ENCODE measurements at places on chromosomes 13 and 19. TPM values are rescaled to one million over a fixed set of nuclear protein-coding genes. Genes with fewer than 3 reads are reported as not detected.

CBARP gene
- total RNA-seq: 10.4 TPM

SLC5A5 gene
- total RNA-seq: not detected

PRODH2 gene
- not detected for total RNA-seq

KRTDAP gene
- 3.3 TPM for total RNA-seq

NOTCH3 gene
- total RNA-seq: 204 TPM

ZNF836 gene
- total RNA-seq: 21.2 TPM

IGSF23 gene
- not detected for total RNA-seq

NXNL1 gene
- total RNA-seq: not detected

CFAP97D2 gene
- total RNA-seq: not detected

DNA sequence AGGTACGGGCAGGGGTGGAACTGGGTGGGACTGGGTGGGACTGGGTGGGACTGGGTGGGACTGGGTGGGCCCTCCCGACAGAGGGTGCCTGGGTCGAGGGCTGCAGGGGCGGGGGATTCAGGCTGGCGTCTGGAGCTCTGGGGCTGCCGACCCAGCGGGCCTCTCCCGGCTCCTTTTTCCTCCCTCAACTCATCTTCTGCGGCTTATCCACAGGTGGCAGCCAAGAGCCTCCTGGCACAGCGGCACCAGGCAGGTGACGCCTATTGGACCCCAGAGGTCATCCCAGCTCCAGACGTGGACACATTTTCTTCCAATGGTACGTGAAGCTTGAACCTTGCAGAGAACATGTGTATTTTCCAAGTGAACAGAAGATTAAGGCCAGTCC is 533 bp downstream of the ZNF544 start:
- peaks cover 54% of the 10 kb centered on the region for H3K36me3 ChIP-seq
- peak overlapping the region; percentile 93 for H3K4me3 ChIP-seq
- peak overlapping the region; percentile 97 for H3K27ac ChIP-seq
- no peaks in the 10 kb centered on the region for H3K27me3 ChIP-seq
- H3K4me1 ChIP-seq: peaks cover 20% of the 10 kb centered on the region
- DNase-seq: no peak

DNA sequence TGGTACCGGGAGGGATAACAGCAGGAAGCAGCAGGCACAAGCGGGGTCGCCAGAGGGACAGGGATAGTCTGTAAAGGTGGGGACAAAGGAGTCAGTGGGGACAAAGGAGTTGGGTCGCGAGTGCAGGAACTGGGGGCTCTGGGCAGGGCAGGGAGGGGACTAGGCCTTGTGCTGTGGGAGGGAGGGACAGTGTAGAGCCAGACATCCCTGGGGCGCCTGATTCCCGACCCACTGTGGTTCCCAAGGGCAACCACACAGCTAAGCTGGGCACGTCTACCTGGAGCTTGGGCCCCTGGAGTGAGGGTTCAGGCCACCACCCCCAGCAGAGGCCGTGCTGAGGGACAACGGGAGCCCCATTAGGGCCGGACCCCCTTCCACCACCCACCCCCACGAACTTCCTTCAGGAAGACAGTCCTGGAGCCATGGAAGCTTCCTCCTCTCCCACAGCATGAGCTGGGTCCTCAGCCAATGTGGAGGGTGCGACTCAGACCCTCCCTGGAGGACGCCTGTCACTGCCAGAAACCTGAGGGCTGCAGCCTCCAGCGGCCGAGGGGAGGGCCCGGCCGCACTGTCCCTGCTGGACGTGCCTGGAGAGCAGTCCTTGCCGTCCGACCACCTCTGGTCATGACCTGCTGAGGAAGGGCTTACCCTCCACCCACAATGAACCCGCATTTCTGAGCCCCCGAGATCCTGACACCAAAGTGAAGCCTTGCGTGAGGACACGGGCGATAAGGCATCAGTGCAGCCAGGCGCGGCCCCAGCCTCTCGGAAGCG is 77.9 kb downstream of the SPACA7 start:
- no peak overlapping the region for H3K4me3 ChIP-seq
- DNase-seq: no peak
- H3K27ac ChIP-seq: no peak overlapping the region

DNA sequence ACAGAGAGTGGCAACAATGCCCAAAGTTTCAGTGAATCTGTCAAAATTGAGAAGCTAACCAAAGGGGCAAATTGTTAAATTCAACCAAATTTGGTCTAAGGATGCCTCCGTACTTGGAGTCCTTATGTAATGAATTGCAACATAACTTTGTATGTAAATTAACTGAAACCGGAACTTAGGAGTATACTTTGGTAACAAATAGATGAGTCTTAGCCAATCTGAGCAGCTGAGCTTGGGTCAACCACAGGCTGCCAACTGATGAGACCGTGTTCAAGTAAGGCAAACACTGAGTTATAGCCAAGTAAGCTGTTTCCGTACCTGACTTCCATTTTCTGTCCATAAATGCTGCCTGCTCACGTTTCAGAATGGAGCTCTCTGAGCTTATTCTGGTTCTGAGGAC is 5.3 kb downstream of the VWA8 start:
- no peak overlapping the region for H3K27ac ChIP-seq
- H3K36me3 ChIP-seq: no peaks in the 10 kb centered on the region
- H3K4me3 ChIP-seq: no peak overlapping the region
- no peak for DNase-seq

DNA sequence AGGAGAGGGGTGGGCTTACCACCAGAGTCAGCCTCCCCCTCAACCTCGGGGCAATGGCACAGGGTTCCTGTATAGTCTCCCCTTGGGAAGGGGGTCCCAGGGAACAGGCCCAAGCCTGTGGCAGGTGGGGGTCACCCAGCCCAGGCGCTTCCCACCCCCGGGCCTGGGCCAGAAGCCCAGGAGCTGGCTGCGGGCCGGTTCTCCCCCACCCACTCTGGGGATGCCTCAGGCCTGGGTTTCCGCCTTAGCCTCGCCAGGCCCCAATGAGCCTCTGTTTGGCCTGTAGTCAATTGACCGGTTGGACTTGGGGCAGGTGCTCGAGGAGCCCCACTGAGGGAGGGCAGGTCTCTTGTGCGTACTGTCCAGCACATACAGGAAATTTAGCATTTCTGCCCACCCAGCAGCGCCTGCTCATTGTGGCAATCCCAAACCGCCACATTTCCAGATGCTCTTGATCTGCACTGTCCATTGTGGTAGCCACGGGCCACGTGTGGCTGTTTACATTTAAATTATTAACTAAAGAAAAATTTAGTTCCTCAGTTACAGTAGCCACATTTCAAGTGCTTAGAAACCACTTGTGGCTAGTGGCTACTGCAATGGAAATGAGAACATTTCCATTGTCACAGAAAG is 9.9 kb downstream of the LYL1 start:
- peaks cover 5% of the 10 kb centered on the region for H3K36me3 ChIP-seq
- H3K27ac ChIP-seq: peak overlapping the region; percentile 95
- no peak overlapping the region for H3K4me3 ChIP-seq
- no peak for DNase-seq

- no peak overlapping the region for H3K4me3 ChIP-seq
- no peaks in the 10 kb centered on the region for H3K36me3 ChIP-seq
- peaks cover 5% of the 10 kb centered on the region for H3K4me1 ChIP-seq
- DNase-seq: no peak
Observed at GRCh38 chr19:4593409-4593851, 33.9 kb upstream of the SEMA6B start.

- H3K4me3 ChIP-seq: peak overlapping the region; percentile 70
- peaks cover 83% of the 10 kb centered on the region for H3K27me3 ChIP-seq
- H3K4me1 ChIP-seq: peaks cover 15% of the 10 kb centered on the region
- DNase-seq: no peak
- no peaks in the 10 kb centered on the region for H3K36me3 ChIP-seq
- H3K27ac ChIP-seq: no peak overlapping the region
Observed at GRCh38 chr19:50551715-50552187, 16.5 kb downstream of the LRRC4B start.

GRCh38 chr19:2239173-2239572 is 2.5 kb downstream of the SF3A2 start:
- peak overlapping the region; percentile 87 for H3K4me3 ChIP-seq
- H3K4me1 ChIP-seq: peaks cover 53% of the 10 kb centered on the region
- peaks cover 3% of the 10 kb centered on the region for H3K36me3 ChIP-seq
- H3K27me3 ChIP-seq: no peaks in the 10 kb centered on the region

DNA sequence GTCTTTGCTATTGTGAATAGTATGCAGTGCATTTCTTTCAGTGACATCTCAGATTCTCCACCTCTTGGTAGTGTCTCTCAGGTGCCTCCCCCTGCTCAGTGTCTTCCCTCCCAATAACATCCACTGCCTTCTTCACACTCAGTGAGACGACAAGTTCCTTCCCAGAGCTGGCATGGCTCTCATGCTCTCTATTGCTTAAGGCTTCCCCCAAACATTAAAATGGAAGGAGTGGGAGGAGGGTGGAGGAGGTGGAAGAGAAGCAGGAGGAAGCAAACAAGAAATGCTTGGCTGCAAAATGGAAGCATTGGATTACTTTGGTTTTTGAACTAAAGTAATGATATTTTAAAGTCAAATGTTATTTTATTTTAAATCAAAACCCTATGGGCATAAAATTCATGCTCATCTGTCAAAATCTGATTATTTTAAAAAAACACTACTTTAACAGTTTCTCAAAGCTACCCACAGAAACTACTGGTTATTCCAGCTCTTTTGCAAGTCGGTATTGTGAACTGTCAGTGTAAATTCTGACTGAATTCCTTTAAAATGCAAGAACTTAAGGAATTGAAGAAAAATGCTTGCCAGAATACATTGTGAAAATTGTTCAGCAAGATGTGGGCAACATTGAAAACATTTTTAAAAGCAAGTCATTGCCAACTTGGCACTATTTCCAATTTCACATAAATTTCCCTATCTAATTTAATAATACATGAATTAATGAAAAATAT is 727.6 kb upstream of the ARGLU1 start:
- no peak for DNase-seq
- no peaks in the 10 kb centered on the region for H3K36me3 ChIP-seq
- no peaks in the 10 kb centered on the region for H3K27me3 ChIP-seq
- no peak overlapping the region for H3K4me3 ChIP-seq

DNA sequence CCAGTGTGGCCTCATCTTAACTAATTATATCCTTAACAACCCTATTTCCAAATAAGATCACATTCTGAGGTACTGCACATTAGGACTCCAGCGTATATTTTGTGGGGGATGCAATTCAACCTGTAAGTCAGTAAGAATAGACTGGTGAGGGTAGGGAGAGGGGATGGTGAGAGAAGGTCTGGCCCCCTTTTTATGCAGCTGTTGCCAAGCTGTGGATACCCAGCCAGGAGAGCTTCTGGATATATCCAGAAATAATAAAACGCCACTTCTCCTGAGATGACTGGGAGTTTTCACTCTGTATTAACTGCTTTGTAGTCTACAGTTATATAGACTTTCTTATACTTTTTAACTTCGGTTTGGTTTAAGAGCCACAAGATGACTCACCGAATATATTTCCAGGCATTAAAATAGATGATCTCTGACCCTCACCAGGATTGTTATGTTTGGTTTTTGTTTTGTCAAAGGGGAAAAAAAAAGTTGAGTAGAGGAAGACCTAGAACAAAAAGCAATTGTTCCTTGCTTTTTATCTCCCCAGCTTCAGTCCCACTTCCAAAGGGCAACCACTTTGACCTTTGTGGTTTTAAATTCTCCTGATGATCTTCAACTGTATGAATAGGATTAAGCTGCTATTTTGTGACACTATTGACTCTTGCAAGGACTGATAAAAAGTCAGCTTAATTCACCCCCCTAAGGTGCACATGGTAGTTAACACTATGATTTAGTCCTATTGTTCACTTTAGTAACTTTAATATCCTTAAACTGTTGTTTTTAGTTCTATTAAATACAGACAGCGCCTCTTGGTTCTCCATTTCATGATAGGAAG is 3.1 kb upstream of the NEK3 start:
- peaks cover 10% of the 10 kb centered on the region for H3K36me3 ChIP-seq
- H3K4me3 ChIP-seq: no peak overlapping the region
- no peak for DNase-seq

DNA sequence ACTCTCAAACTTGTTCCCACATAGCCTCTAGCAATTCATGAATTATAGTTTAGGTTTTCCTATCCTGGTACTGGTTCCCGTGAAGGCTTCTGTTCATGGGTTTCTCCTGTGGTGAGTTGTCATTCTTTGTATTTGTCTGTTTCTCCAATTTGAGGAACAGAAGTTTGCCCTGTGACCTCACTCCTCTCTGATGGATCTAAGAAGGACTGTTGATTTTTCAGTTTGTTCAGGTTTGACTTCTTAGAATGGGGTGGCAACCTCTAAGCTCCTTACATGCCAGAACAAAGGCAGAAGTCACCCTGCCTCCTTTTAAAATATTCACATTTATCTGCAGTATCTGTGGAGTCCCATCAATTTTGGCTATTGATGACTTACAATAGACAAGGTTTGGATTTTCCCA is 354.0 kb downstream of the SPRY2 start:
- H3K27me3 ChIP-seq: no peaks in the 10 kb centered on the region
- DNase-seq: no peak
- peaks cover 3% of the 10 kb centered on the region for H3K36me3 ChIP-seq
- H3K27ac ChIP-seq: no peak overlapping the region
- no peak overlapping the region for H3K4me3 ChIP-seq
- H3K4me1 ChIP-seq: no peaks in the 10 kb centered on the region

DNA sequence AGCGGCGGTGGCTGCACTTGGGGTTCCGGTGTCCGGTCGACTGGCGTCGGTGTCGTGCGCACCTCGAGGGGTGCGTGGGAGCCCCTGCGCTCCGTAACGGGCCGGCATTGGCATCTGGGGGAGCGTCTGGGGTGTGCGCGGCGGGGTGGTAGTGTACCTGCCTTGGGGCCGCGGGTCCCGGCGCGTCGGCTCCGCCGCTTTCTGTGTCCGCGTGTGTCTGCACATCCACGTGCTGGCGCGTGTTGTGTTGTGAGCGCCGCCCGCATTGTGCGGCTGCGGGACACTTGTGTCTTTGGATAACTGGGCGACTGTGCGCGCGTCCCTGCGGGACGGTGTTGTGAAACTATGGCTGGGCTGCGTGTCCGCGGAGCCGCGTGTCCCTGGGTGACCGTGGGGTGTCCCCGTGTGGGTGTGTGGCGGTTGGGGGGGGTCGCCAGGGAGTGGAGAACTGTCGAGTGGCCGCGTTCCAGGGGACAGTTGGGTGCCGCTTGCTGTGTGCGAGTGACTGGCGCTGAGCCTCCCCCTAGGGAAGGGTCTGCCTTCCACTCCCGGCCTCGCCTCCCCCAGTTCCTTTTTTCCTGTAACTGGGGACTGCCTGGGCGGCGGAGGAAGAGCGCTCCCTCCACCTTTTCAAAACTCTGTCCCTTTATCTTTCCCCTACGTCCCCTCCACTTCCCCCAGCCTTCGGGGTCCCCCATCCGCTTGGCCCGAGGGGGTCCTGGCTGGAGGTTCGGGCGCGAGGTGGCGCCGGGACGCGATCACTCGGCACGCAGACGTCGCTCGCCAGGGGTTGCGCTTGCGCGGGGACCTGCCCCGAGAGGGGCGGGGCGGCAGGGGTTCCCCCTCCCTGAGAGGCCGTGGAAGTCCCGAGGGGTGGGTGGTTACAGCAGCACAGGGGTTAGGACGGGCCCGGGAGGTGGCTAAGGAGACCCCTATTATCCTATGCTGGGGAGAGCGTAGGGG is 5.7 kb upstream of the NFIC start:
- no peak for DNase-seq
- H3K36me3 ChIP-seq: no peaks in the 10 kb centered on the region
- no peak overlapping the region for H3K27ac ChIP-seq
- peaks cover 85% of the 10 kb centered on the region for H3K27me3 ChIP-seq

Measured in mesothelial cell of epicardium (in vitro differentiated cells).